ENCODE measurements at places on chromosomes 5 and 9.

DNA sequence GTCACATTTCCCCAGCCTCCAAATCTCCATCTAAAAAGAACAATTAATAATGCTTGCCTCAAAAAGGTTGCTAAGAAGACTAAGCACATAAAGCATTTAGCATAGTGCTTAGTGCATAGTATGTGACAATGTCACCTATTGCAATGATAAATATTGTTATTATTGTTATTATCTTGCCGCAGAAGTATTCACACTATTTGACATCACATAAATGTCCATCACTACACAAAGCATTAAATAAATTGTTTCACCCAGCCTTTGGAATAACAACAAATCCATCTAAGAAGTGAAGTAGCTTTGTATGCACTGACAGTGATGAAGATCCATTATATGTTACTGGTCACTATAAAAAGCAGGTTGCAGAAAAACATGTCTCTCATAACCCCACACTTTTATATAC, 2263.9 kb upstream of the WWC1 start:
- DNase-seq, result no peak

DNA sequence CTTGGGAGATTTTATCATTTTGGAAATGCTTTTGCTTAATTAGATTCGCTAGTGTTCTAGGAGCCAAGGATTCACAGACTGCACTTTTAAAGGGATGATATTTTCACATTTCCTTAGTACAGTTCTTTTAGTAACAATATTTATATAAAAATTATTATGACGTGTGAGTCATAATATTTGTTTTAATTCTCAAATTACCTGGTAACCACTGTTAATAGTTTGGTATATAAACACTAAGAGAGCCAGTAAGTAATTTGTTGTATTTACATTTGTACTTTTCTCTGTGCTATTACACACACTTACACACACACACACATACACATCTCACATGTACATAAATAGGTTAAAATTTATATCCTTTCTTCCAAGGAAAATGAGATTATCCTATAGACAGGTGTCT, 58.8 kb upstream of the RAD23B start:
- no peak for DNase-seq

DNA sequence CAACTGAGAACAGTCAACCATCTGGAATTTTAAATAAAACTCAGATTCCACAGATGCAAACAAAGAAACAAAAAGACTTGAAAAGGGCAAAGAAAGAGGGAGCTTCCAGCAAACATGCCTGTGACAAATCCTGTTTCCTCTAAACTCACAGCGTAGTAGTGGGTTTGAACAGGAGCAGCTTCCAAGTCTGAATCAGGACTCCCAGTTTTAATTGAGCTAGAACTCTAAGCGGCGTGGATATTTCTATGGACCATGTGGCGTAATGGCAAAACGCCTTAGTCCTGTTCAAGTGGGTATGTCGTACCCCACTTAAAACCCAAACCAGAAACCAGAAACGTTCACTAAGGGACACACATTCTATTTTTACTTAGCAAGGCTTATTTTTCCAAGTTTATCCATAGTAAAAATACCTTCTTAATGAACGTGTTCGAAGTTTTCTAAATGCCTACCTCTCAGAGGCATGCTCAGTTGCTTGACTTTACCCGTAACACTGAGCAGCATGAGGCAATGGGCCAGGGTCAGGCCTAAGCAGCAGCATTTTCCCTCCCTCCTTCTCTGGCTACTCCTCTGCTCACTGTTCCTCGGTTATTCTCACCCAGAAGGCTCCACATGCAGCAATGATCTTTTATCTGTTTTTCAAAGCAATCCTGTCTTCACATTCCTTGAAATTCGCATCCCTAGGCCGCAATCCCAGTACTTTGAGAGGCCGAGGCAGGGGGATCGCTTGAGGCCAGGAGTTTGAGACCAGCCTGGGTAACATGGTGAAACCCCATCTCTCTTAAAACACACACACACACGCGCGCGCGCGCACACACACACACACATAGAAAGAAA, 77.9 kb downstream of the FNBP1 start:
- DNase-seq, result peak; percentile 86

DNA sequence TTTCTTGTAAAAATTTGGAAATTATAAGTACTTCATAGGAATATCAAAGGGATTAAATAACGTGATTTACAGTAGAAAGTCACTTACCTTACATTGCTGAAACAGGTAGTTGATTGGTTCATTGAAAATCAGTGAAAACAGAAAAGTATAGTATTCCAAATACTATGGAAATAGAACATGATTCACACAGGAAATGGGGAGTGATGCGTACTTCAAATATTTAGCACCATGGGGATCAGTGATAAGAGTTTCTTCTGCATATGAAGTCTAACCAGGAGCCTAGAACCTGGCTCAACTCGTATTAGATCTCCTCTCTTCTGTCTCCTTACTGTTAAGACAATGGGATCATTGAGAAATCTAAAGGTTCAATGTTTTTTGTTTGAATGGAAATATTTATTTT, 133.3 kb downstream of the FAM174A start:
- DNase-seq, result peak; percentile 62

DNA sequence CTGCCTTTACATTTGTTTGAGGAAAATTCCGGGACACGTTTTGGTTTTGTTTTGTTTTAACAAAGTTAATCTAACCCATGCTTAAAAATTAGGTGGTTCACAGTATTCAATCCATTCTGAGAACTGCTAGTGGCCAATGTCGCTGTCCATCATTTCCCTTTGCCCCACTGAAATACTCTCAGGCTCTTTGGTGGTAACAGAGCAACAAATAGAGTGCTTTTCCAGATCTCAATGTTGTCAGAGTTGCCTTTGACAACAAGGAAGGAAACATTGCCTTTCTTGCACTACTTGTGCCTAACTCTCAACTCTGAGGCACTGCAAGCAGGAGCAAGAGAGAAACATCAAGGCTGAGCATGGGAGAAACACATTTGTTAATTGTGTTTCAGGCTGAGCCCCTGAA, 154.0 kb downstream of the MCTP1 start:
- DNase-seq, result peak; percentile 28

GRCh38 chr5:111668477-111669414, 88.2 kb downstream of the NREP start:
- DNase-seq, result no peak

- no peak for DNase-seq
These were observed 94.8 kb downstream of the PPIC start for GRCh38 chr5:122941737-122942136.

- no peak for DNase-seq
These were observed 157.1 kb upstream of the COL5A1 start for GRCh38 chr9:134484479-134484878.

GRCh38 chr9:137273095-137273490, 4.4 kb upstream of the TOR4A start:
- no peak for DNase-seq

Data from cardiac fibroblast (primary cell).